ENCODE measurements at places on chromosomes 1 and 21.
A peak's percentile ranks its signal among the peaks of the same experiment; 100 is the strongest.

- DNase-seq = peak; percentile 56
Observed at GRCh38 chr1:175887981-175888428, 144.6 kb upstream of the TNR start.

- DNase-seq = no peak
Observed at GRCh38 chr1:41455479-41456332, 28.8 kb downstream of the EDN2 start.

DNA sequence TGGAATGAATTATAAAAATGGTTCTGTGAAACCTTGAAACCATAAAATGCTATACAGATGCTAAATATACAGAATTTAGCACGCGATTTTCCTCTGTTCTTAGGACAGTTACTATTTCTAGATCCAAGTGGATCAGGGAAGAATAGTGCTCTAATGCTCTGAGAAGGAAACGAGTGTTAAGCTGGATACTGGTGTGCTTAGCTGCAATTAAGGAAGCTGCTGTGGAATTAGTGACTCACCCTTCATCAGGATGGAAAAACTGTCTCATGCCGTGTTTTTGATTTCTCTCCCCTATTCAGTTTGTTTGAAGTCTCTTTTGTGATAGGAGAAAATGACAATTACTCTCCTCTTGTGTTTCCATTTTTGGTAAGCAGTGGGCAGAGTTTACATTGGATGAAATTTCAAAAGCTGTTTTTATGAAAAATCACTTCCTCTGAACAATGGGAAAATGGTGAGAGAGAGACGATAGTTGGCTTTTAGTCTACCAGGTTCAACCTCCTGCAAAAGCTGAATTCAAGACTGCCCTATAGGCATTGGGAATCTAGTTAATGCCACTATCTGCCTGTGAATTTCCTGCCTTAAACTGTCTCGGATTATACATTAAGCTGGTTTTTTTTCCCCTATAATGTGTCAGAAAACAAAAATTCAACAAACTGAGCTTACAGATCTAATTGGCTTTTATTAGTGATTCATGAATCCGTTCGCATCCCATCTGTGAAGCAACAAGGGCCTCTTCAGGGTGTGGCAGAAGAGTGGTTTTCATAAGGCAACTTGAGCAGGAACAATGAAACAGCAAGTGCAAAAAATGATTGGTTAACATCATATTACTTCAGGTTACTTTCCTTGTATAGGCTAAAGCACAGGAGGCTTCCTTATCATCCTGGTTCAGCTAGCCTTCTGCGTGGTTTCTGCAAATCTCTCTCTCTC is 179.8 kb downstream of the ST6GALNAC3 start:
- DNase-seq = no peak

DNA sequence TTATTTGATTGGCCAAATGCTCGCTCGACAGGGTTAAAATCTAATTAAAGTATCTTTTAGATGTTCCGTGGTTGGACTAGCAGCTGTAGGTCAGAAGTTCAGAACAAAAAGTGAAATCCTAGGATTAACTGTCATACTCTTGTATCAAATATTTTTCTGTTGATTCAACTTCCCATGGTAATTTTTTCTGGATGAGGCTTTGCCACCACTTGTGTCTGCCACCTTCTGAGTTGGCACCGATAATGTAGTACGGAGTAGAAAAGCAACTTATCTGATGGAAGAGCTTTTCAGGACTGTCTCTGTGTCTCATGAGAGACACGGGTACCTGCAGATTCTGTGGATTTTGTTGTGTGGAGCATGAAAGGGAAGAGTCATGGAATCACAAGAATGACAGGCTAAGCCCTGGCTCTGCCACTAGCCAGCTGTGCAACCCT is 44.6 kb upstream of the CNN3 start:
- no peak for DNase-seq

DNA sequence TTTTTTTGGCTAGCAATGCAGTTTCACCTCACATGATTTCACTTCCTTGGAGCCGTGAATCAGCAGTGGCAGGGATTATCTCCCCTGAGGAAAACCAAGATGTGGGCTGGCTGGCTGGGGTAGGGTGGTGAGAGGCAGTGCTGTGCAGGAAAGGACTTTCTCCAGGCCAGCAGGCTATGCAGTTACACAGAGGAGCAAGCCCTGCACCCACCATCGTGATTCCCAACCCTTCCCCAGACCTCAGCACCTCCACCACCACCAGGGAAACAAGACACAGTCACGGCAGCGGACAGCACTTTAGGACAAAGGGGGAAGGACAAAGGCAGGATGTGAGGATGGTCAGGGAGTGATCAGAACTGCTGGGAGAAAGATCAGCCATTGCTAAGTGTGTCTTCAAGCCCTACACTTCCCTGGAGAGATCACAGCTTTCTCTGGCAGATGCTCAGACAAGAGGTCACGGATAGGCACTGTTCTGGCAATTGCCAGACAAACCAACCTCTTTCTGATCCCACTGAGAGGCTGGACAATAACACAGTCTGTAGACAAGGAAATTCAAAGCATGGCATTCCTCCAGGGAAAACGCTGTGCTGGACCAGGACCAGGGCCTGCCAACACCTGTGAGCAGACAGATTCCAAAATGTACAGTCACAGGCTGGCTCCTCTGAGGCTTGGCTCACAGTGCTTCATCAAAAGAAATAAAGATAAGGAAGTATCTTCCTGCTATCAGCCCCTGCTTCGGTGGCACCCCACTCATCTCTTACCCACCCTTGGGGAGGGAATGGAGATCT is 509.4 kb downstream of the SMYD3 start:
- DNase-seq = no peak

- DNase-seq = no peak
Observed at GRCh38 chr1:173507205-173507846, 30.2 kb downstream of the PRDX6 start.

Measured in stimulated activated CD8-positive, alpha-beta memory T cell treated with anti-CD3 and anti-CD28 coated beads, Interleukin-4, amount 100 ng/mL, for 48 hours (primary cell).